GM12878 (cell line): ENCODE measurements at places on chromosomes 7 and 10.

DNA sequence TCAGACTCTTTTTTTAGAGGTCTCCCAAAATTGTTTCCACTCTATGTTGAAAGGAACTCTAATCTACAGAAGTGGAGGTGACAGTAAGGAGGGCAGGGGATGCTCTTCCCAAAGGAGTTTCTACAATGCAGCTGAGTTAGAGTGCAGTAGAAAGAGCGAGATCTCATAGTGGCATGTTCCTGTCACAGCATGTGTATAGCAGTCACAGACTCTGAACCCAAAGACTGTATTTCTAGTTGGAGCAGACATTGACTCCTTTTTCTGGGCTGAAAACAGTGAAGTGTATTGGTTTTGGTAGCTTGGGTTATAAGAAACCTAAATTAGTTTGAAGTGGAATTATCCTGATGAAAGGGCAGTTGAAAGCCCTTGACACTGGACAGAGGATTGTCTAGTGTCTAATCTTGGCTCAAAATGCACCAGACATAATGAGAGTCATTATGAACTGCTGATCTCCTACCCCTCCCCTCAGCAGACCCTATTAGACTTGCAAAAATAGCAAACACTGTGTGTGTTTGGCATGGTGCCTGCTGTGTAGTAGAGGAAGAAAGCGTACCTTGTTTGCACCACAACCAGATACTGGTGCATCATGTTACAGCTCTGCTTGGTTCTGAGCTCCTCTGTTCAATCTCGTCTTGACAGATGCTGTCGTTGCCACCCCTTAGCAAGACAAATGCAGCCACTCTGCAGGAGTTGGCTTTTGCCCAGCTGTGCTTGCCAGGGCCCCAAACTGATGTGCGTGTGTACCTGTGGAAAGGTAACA is 336.0 kb downstream of the AUTS2 start:
- DNase-seq, result no peak

DNA sequence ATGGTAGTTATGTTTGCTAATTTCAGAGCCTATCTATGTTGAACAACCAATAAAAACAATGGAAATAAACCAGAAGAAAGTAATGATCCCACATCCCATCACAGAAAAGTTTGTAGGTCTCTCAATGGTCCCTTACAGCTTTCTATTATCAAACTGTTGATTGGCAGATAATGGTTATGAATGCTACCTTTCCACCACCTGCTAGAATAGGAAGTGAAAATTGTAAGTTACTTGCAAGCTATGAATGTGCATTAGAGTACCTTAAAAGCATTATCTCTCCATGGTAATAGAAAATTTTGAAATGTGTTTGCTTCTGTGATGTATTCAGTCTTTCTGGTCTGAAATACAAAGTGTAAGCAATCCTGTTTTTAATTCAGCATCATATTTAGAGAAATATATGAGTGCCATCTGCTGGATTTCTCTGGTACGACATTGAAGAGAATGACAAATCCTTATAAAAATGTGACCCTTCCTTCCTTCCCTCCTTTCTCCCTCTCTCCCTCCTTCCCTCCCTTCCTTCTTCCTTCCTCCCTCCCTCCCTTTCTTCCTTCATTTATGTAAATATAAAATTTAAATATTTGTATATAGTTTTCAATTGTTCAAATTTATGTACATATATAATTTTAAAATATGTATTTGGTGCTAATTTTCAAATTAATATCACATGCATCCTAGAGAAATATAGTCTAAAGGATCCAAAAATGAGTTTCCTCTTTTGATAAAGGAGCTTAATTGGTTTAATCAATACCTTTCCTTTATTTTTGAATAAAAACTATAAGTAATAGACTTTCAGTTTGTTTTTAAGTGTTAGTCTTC is 41.4 kb upstream of the PNLIPRP3 start:
- no peak for DNase-seq

- DNase-seq, result no peak
These were observed 134.9 kb downstream of the ARID5B start for GRCh38 chr10:62036186-62037081.

- no peak for DNase-seq
These were observed 130.1 kb downstream of the NEBL start for GRCh38 chr10:20767028-20767427.

DNA sequence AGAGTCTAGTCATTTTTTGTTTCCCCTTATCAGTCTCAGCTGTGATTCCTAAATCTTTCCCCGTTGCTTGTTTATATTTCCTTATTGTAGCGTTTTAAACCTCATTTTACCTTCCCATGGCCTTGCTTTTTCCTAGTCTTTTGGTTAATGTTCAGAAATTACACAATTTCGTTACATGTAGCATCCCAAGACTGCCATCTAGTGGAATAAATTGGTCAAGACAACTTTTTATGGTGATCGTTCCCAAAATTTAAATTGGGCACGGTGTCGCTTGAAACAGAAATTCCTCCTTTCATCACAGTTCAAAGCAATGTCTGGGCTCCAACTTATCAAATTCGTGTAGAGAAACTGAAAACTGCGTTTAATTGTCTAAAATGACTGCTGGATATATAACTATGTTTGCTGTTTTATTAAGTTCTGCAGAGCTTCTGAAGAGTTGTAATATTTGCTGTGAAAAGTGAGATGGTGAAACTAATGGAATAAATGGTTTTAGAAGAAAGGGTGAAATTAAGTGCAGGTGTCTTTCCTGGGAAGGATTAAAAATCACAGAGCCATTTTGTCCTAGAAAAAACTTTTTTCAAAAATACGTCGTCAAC is 370.2 kb downstream of the PHF14 start:
- no peak for DNase-seq

DNA sequence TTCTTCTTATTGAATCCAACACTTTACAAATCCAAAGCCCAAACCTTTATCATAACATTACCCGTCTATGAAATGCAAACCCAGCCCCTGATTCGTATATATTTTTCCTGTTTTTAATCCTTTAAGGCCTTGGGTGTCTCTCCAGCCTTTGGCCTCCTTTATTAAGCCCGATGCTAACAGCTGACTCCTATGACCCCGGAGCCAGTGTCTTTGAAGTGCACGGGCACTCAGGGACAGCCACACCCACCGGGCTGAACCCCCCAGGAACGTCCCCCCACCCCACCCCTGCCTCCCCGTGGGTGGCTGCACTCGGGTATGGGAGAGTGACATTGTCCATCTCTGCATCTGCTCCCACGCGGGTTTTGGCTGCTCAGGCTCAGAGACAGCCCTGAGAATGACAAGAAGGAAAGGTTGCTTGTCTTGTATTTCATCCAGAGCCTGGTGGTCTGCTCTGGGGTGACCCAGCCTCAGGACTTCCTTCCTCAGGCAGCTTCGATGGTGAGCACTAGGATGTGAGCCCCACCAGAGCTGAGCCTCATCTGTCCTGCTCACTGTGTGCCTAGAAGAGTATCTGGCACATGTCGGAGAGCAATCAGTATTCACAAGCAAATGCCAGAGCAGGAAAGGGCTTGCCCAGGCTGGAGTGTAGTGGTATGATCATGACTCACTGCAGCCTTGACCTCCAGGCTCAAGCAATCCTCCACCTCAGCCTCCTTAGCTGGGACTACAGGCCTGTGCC is 210.4 kb downstream of the SKIDA1 start:
- no peak for DNase-seq

DNA sequence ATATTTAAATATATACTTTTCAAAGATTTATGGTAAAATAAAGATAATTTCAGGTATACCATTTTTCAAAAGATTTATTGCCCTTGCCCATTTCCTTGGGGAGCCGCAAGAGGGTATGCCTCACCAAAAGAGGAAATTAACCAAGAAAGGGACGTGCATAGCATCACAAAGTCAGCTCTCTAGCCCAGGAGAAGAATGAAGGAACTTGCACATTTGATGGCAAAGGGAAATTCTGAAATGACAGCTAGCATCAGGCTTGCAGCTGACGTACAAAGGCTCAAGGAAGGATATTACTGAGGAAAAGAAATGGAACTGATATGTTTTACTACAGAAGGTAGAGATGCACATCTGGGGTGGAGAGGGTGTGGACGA is 93.6 kb upstream of the RSU1 start:
- no peak for DNase-seq

GRCh38 chr10:78196964-78197363 is 163.3 kb downstream of the RPS24 start:
- DNase-seq, result peak; percentile 7

GRCh38 chr10:104255311-104255981 is 754 bp downstream of the GSTO1 start:
- DNase-seq, result no peak

- DNase-seq, result no peak
These were observed 11.6 kb upstream of the CYTH3 start for GRCh38 chr7:6284055-6284400.

DNA sequence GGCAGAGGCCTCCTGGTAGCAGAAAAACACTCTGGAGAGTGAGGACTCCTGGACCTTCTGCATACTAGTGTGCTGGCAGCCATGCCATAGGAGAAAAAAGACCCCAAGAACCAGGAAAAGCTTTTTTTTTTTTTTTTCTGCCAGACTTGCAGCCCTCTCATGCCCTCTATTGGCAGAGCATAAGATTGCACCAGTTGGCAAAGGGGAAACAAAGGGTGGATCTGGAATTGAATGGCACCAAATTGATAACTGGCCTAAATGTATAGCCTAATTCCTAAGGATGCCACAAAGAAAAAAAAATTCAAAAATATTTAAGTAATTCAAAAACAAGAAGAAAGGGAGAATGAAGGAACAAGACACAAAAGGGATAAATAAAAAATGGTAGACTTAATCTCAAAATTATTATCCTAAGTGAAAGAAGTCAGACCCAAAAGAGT is 112.5 kb upstream of the GHITM start:
- DNase-seq, result no peak

- no peak for DNase-seq
These were observed 1.0 kb upstream of the FFAR4 start for GRCh38 chr10:93565446-93565845.

GRCh38 chr10:16931930-16932329 is 114.7 kb upstream of the RSU1 start:
- no peak for DNase-seq

GRCh38 chr7:32574626-32575025 is 79.3 kb downstream of the AVL9 start:
- DNase-seq, result no peak

- no peak for DNase-seq
These were observed 426.5 kb upstream of the AKR1E2 start for GRCh38 chr10:4399556-4399955.

GRCh38 chr7:115068220-115068619 is 146.3 kb downstream of the MDFIC start:
- no peak for DNase-seq

GRCh38 chr7:129277629-129278028 is 52.8 kb downstream of the AHCYL2 start:
- no peak for DNase-seq

- no peak for DNase-seq
These were observed 14.3 kb downstream of the PTPRN2 start for GRCh38 chr7:158573310-158573709.

DNA sequence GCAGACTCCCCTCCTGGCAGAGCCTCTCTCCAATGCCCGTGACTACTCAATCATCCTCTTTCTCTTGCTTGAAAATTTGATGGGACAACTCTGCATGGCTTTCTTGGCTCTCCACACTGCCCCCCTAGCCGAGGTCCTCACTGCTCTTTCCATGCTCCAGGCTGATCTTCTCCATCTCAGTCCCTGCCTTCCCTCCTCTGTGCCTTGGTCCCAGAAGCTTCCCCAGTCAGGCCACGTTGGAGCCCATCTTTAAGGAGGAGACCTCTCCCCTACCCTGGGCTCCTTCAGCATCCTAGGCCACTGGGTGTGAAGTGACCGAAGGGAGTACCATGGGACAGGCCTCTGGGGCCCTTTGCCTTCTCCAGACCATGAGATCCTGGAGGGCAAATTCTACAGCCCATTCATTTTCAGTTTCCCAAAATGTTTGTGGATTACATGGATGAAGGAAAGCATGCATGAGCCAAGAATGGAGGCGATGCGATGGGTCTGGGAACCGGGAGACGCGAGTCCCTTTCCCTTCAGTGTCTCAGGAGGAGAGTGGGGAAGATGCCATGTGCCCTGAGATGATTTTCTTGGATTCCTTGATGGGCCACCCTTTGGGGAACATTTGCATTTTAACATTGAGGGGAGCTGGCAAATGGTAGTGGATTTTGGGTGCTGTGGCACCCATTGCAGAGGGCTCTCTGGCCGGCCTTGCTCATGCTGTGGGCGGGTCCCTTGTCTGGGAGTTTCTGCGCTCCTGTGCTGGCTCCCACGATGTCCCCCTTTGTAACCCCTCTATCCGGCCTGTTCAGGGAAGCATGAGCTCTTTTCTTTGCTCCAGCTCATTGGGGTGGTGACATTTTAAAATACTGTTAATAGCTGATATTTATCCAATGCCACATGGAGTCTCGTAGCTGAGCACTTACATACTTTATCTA is 376.6 kb downstream of the RPS24 start:
- DNase-seq, result no peak

- no peak for DNase-seq
These were observed 222.3 kb upstream of the ZNF32 start for GRCh38 chr10:43870968-43871439.

GRCh38 chr10:23406409-23406808 is 32.5 kb upstream of the OTUD1 start:
- DNase-seq, result no peak

- DNase-seq, result no peak
These were observed 90.7 kb downstream of the DGKI start for GRCh38 chr7:137755846-137756651.

- peak; percentile 9 for DNase-seq
These were observed 831 bp downstream of the CCDC7 start for GRCh38 chr10:32446536-32447406.

DNA sequence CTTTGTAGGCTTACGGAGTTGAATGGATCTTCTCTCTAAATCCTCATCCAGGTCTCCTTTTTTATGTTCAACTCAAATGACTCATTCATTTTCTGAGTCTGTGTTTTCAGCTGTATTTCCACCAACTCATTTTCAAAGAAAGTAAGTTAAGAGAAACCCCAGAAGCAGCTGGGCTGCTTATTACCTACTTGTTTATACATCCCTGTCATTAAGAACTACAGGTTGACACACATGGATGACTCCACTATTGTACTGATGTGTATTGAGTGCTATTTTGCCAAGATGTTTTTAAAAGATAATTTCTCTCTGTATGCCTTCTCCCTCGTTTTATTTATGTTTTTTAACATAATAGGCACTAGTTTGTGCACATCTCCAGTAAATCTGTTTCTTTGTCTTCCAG is 41.9 kb downstream of the DGKI start:
- no peak for DNase-seq

DNA sequence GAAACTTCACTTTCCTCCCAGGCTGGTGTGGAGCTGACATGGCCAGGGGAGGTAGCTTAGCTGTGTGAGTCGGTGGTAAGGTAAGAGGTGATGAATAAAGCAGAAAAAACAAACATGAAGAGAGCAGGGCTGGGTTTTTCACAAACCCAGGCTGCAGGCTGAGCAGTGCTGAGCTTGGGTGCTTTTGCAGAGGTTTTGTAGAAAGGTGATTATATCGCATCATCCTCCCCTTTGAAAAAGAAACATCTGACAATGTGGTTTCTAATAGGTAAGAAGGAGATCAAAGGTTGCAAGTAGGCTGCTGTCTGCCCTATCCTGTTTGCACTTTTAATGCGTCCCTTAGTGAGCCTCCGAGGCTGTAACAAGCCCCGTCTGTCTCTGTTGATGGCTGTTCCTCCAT is 69.6 kb upstream of the GRM8 start:
- DNase-seq, result no peak

- no peak for DNase-seq
These were observed 4.3 kb downstream of the ANKRD1 start for GRCh38 chr10:90916392-90917237.

GRCh38 chr7:82593780-82594179 is 150.2 kb upstream of the CACNA2D1 start:
- no peak for DNase-seq

- DNase-seq, result peak; percentile 56
These were observed 1.0 kb upstream of the CBLL1 start for GRCh38 chr7:107742678-107743566.
